Esophagus muscularis mucosa (tissue), 4 donors: ENCODE measurements at places on chromosomes 2 and 18. TPM values are rescaled to one million over a fixed set of nuclear protein-coding genes. Genes with fewer than 3 reads are reported as not detected.

GRCh38 chr2:23312996-23313606, 71.9 kb upstream of the KLHL29 start:
- H3K4me1 ChIP-seq: no peaks in the 10 kb centered on the region
- H3K4me3 ChIP-seq: no peak overlapping the region
- no peaks in the 10 kb centered on the region for H3K27me3 ChIP-seq
- H3K36me3 ChIP-seq: no peaks in the 10 kb centered on the region
- no peak overlapping the region for H3K27ac ChIP-seq

DNA sequence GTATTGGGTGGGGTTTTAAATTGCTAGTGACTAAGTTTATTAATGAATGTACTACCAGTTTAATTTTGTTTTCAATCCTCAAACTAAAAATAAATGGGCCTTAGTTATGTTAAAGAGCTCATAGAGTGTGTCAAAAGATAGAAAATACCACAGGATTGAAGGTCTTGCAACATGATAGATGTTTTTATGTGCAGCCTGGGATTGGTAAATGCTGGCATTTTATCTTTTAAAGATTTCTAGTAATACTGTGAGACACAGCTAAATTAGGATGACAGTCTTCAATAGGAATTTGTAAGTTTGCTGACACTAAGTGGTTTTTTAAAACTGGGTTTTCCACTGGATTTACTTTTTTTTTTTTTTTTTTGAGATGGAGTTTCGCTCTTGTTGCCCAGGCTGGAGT, 122.3 kb downstream of the HAUS1 start:
- H3K4me1 ChIP-seq: peaks cover 4% of the 10 kb centered on the region
- DNase-seq: no peak
- H3K27ac ChIP-seq: no peak overlapping the region
- no peak overlapping the region for H3K4me3 ChIP-seq

- no peaks in the 10 kb centered on the region for H3K36me3 ChIP-seq
- no peak overlapping the region for H3K27ac ChIP-seq
- H3K27me3 ChIP-seq: no peaks in the 10 kb centered on the region
- DNase-seq: no peak
- no peak overlapping the region for H3K4me3 ChIP-seq
- H3K4me1 ChIP-seq: no peaks in the 10 kb centered on the region
Measured at GRCh38 chr2:137892739-137893138, 71.5 kb upstream of the HNMT start.

Gene MDH1B
- 1.1 TPM for total RNA-seq

- H3K27me3 ChIP-seq: no peaks in the 10 kb centered on the region
- DNase-seq: no peak
- H3K4me1 ChIP-seq: peaks cover 9% of the 10 kb centered on the region
Measured at GRCh38 chr18:42112657-42113420, 157.8 kb downstream of the PIK3C3 start.

GRCh38 chr18:43303376-43303775, 26.1 kb upstream of the SYT4 start:
- H3K27me3 ChIP-seq: no peaks in the 10 kb centered on the region
- no peaks in the 10 kb centered on the region for H3K36me3 ChIP-seq

GRCh38 chr2:111919794-111920608, 21.6 kb downstream of the MERTK start:
- no peak overlapping the region for H3K4me3 ChIP-seq
- DNase-seq: no peak
- no peaks in the 10 kb centered on the region for H3K27me3 ChIP-seq
- no peak overlapping the region for H3K27ac ChIP-seq

DNA sequence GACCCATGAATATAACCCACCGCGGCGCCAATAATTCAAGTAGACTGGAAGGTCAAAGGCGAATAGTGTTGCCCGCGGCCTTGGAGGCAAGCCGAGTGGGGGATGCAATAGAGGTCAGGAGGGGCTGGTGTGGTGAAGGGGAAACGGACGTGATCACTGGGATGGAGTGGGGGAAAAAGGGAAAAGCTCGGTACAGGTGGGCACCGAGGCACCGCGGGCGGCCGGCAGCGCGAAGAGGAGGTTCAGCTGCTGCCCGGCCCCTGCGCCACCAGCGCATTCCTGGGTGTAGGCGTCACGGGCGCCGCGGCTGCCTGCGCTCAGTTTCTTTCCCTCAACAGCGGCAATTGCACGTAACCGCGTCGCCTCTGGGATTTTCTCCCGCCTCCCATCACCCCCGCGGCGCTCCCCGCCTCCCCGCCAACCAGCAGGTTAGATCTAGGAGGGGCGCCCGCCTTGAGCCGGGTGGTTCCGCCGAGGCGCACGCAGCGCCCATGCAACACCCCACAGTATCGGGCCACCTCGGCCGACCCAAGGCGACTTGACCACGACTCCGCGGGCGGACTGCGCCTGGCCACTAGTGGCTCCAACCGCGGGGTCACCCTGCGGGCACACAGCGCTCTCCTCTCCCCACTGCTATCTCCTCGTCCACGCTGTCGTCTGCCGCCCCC, 1.5 kb downstream of the RND3 start:
- no peaks in the 10 kb centered on the region for H3K27me3 ChIP-seq
- no peak for DNase-seq
- H3K4me1 ChIP-seq: peaks cover 40% of the 10 kb centered on the region
- H3K4me3 ChIP-seq: peak overlapping the region; percentile 83
- peak overlapping the region; percentile 97 for H3K27ac ChIP-seq

DNA sequence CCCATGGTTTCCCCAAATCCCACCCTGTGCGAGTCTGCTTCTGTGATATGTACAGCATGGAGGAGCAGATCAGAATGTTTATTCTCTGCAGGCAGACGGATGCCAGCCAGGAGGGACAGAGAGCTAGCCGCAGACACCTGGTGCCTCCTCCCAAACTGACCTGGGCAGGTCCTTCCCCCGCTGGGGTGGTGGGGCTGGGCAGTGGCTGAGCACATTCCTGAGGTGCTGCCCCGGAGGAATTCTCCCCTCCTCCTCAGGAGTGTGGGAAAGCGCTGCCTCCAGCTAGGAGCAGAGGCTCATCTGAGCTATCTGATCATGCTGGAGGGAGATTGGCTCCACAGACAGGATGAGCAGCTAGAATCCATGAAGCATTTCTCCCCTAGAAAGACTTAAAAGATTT, 21.7 kb downstream of the C2orf92 start:
- peak; percentile 68 for DNase-seq
- H3K27me3 ChIP-seq: no peaks in the 10 kb centered on the region
- H3K4me3 ChIP-seq: no peak overlapping the region
- H3K4me1 ChIP-seq: no peaks in the 10 kb centered on the region
- no peaks in the 10 kb centered on the region for H3K36me3 ChIP-seq
- H3K27ac ChIP-seq: no peak overlapping the region

DNA sequence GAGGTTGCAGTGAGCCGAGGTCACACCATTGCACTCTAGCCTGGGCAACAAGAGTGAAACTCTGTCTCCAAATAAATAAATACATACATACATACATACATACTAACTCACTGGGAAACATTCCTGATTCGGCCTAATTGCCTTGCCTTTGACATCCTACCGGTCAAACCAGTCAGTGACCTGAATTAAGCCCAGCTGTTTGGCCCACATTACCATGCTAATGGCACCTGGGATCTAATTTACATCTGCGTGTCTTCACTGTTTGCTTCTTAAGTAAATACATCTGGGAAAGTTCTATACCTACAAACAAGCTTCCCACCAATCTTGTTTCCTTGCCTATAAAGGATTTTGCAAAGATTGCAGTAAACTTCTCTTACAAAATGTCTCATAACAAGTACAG, 230.2 kb upstream of the ZC3H15 start:
- H3K4me3 ChIP-seq: no peak overlapping the region
- no peaks in the 10 kb centered on the region for H3K4me1 ChIP-seq
- H3K27ac ChIP-seq: no peak overlapping the region
- no peak for DNase-seq
- H3K27me3 ChIP-seq: no peaks in the 10 kb centered on the region
- H3K36me3 ChIP-seq: no peaks in the 10 kb centered on the region

GRCh38 chr2:141570474-141571131, 560.2 kb downstream of the LRP1B start:
- no peak for DNase-seq
- no peak overlapping the region for H3K4me3 ChIP-seq
- H3K27me3 ChIP-seq: no peaks in the 10 kb centered on the region
- no peaks in the 10 kb centered on the region for H3K36me3 ChIP-seq
- no peaks in the 10 kb centered on the region for H3K4me1 ChIP-seq
- H3K27ac ChIP-seq: no peak overlapping the region

Gene SP140
- total RNA-seq: 2.5 TPM

Gene EN1
- 0.11 TPM for total RNA-seq

- no peaks in the 10 kb centered on the region for H3K36me3 ChIP-seq
- no peak for DNase-seq
- no peaks in the 10 kb centered on the region for H3K27me3 ChIP-seq
Measured at GRCh38 chr2:212911011-212911410, 240.4 kb downstream of the IKZF2 start.

DNA sequence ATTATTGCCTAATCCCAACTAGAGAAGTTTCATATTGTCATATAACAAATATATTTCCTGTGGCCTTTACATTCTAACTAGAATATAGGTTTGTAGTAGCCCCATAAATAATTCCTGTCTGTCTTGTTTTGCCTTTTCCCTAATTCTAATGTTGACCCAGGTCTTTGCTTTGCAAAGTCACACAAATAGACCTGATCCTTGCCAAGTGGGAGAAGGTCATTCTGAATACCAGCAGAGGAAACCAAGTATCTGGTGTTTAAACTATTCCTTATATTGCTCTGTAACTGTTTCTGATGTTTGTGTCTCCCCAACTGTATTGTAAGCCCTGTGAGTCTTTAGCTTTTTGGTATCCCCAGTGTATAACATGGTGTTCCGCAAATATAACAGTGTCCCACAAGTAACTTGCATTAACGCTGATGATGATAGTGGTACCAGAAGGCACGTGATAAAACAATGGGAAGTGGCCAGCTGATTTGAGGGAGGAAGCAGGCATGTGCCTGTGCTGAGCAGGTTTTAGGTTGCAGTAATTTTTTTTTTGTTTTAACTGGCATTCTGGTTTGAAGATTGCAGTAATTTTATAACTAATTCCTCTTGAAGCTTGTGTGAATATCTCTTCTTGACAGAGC, 11.1 kb downstream of the HADHB start:
- H3K36me3 ChIP-seq: peaks cover 25% of the 10 kb centered on the region
- H3K27ac ChIP-seq: no peak overlapping the region
- H3K4me1 ChIP-seq: peaks cover 46% of the 10 kb centered on the region
- no peak overlapping the region for H3K4me3 ChIP-seq

Gene FECH
- 37.2 TPM for total RNA-seq

DNA sequence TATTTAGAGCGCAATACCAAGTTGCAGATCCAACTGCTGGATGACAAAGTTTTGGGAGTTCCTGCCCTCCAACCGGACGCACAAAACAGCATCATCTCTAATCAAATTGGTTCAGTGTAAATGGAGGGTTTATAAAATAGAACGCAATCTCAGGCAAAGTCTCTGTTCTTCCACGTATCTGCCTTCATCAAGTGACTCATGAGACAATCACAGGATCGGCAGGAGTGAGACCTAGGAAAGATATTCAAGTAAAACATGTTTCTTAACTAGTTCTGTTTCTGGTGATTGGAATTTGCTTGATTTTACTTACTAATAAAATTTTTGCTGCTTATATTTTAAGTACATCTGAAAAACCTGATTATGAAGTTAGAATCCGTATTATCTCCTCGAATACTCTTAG, 7.6 kb downstream of the FZD5 start:
- peaks cover 41% of the 10 kb centered on the region for H3K4me1 ChIP-seq
- no peak overlapping the region for H3K4me3 ChIP-seq
- no peak for DNase-seq
- no peak overlapping the region for H3K27ac ChIP-seq

GRCh38 chr2:16303761-16304160, 361.9 kb downstream of the CYRIA start:
- no peaks in the 10 kb centered on the region for H3K36me3 ChIP-seq
- no peak overlapping the region for H3K27ac ChIP-seq
- DNase-seq: no peak
- H3K27me3 ChIP-seq: no peaks in the 10 kb centered on the region
- no peak overlapping the region for H3K4me3 ChIP-seq

Gene C2orf78
- not detected for total RNA-seq

Gene ASB18
- total RNA-seq: not detected

GRCh38 chr2:235518322-235519090, 24.7 kb downstream of the AGAP1 start:
- H3K36me3 ChIP-seq: no peaks in the 10 kb centered on the region
- H3K4me1 ChIP-seq: peaks cover 12% of the 10 kb centered on the region
- no peak overlapping the region for H3K27ac ChIP-seq
- H3K4me3 ChIP-seq: no peak overlapping the region

- no peak for DNase-seq
- H3K36me3 ChIP-seq: peaks cover 49% of the 10 kb centered on the region
- H3K4me1 ChIP-seq: no peaks in the 10 kb centered on the region
Measured at GRCh38 chr2:38997781-38998180, 108.1 kb downstream of the ARHGEF33 start.

DNA sequence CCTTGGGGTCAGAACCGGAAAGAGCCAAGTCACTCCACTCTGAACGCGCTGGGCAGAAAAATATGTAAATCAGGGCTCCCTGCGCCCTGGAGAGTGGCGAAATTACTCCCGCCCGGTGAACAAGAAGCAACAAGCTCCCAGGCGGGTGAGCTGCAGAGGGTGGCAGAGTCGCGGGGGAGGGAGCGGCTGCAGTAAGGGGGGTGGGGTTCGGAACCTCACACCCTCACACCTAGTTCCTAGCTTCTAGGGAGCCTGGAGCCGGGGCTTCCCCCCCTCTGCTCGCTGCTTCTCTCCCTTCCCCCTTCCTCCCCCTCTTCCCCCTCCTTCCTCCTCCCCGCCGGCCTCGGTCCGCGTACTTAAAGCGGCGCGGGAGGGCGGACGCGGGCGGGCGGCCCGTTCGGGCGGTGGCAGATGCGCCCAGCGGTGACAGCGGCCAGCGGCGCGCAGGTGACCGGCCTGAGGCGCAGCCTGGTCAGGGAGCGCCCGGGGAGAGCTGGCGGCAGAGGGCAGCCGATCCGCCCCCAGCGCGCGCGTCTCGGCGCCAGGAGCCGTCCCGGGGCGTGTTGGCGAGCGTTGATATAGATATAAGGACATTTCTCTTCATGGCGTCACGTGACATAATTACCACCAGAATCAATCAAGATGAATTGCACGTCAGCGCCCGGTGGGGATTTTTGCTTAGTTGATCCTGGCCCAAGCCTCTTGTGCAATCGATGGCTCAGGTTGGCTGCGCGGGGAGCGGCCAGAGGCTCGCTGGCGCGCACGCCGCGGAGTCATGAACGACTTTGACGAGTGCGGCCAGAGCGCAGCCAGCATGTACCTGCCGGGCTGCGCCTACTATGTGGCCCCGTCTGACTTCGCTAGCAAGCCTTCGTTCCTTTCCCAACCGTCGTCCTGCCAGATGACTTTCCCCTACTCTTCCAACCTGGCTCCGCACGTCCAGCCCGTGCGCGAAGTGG, at the start of gene HOXD11:
Gene HOXD11, plus strand, starts transcription at position 700 of the 959 bp plus-strand sequence. Its CDS starts 76 bp downstream, at position 776.
- H3K4me1 ChIP-seq: peaks cover 58% of the 10 kb centered on the region
- H3K27me3 ChIP-seq: peaks cover 99% of the 10 kb centered on the region
- DNase-seq: no peak
- peak within 1 kb of the TSS; percentile 20 for H3K4me3 ChIP-seq
- H3K36me3 ChIP-seq: no peaks in the 10 kb centered on the region

Gene DSC1
- not detected for total RNA-seq
